ENCODE measurements at places on chromosomes 16 and 17.

- no peak for DNase-seq
These were observed 139.0 kb downstream of the DNAH9 start for GRCh38 chr17:11737313-11737679.

- no peak for DNase-seq
These were observed 7.1 kb downstream of the ASPA start for GRCh38 chr17:3482852-3483251.

- DNase-seq = no peak
These were observed 124.8 kb upstream of the ERCC4 start for GRCh38 chr16:13795131-13795530.

GRCh38 chr17:68820825-68821481 is 134.2 kb downstream of the ABCA8 start:
- DNase-seq = no peak

GRCh38 chr17:68782789-68783188 is 172.4 kb downstream of the ABCA8 start:
- no peak for DNase-seq

DNA sequence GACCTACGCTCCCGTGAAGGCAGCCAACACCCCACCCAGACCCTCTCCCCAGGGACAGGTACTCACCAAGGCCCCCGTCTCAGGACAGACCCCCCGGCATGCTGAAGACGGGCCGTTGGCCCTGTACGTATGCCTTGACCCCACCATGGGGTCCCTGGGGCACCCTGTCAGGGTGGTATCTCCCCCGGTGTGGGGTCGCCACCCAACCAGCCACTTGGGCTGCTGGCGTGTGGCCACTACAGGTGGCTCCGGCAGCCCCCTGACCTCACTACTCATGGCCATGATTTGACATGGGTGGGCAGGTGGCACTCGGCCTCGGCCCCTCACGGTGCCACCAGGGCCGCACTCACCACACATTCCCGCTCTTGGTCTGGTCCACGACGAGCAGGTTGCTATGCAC is 40.9 kb upstream of the PVALEF start:
- no peak for DNase-seq

DNA sequence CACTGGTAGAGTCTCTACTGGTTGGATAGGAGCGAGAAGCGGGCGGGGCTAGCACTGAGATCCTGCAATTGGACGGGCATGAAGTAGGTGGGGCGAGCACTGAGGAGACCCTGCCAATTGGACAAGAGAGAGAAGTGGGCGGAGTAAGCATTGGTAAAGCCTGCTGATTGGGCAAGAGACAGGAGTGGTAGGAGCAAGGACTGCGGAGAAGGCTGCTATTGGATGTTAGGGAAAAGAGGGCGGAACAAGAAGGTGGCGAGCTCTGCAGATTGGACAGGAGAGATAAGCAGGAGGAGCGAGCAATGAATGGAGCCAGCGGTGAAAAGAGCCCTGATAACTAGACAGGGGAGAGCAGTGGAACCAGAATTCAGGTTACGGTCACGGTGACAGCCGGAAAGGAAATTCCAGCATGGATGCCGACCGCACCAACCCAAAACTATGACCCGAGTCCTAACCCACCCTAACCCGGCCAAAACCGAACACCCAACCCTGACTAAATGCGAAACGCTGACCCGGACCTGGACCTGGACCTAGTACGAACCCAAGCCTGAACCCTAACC is 4.8 kb downstream of the SCGB1C2 start:
- DNase-seq = peak; percentile 45

- no peak for DNase-seq
These were observed 108.5 kb downstream of the PCTP start for GRCh38 chr17:55859301-55859795.

GRCh38 chr16:986925-987582 is 5.5 kb downstream of the SOX8 start:
- DNase-seq = no peak

DNA sequence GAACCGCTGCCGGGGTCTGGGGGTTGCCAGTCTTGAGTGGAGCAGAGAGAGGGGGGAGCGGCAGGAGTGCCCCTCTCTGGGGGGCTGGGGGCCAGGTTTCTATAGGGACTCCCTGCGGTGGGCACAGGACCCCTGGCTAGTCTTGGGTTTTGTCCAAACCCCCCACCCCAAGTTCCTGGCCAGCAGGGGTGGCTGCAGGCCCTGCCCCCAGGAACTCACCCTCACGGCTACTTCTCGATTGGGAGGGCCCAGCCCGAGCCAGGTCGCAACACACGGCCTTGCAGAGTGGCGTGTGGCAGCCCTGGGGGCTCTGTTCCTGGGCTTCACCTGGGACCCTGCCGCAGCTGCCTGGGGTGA is 601 bp downstream of the CDH15 start:
- no peak for DNase-seq
